HT1080 (cell line): ENCODE measurements at places on chromosomes 7 and 10. TPM values are rescaled to one million over a fixed set of nuclear protein-coding genes. Genes with fewer than 3 reads are reported as not detected.
A peak's percentile ranks its signal among the peaks of the same experiment; 100 is the strongest.

Gene GIMAP1
- total RNA-seq: not detected in 2 replicates

DNA sequence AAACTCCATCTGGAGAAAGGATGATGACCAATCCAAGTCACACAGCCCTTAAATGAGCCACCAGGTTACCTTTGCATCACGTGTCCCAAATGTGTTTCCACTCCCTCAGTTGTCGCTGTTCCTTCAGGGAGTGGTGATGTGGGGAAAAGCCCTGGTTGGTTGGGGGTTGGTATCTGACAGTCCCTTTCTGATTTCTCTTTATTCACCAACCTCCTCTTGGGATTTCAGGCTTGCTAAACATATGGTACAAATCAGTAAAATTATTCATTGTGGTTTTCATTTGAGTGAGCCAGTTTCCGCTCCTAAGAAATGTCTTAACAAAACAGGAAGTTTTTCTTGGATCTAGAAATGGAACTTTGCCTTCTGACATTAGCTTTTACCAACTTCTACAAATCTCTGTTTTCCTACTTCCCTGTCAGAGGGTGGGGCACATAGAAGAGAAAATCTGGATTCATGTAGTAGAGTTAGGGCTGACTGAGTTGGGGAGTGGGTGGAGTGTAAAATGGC is 40.0 kb upstream of the KMT2E start:
- DNase-seq: peak; percentile 94

Gene NEUROG3
- not detected in 2 replicates for total RNA-seq

DNA sequence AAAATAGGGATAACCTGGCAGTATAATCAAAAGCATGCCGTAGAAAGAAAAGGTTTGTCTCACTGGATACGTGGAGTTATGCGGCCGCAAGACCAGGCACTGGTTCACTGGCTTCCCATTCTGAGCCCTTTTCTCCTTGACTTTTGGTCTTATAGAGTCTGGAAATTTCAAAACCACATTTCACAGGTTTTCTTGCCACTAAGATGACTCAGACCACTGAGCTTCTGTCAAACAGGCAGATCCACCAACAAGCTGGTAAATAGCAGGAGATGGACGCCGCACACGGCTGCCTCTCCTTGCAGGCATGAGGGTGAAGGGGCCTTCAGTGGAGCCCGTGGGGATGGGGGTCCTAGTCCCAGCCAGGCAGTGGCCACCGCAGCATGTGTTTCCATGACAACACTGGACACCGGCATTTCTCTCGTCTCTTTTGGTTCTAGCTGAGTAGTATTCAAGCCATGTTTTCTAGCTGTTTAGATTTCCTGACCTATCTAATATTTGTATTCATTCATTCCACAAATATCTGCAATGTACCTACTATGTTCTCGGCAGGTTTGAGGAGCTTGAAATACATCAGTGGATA is 55.5 kb downstream of the KLF6 start:
- DNase-seq: peak; percentile 73

Gene ADAMTS14
- under 0.01 TPM in 1 of 2 replicates, not detected in the other for total RNA-seq

Gene CHN2
- total RNA-seq: not detected in 2 replicates

DNA sequence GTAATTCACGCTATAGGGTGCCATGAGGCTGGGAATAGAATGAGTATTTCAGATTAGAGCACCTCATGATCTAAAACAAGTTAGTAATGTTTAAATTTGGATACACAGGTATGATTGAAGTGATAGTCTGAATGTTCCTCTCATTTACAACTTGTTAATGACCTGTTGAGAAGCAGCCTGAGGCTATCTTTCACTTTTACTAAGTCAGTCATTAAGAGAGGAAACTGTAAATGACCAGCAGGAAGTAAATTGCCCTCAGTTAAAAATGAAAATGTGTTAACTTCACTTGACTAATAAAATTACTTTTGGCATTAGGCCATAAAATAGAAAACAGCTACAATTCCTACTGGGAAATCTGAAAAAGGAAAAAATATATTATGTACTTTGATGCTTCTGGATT is 1042.0 kb downstream of the DNAJB9 start:
- DNase-seq: no peak

GRCh38 chr10:33041783-33042437 is 83.9 kb upstream of the ITGB1 start:
- no peak for DNase-seq

GRCh38 chr10:110076559-110077318 is 69.0 kb downstream of the ADD3 start:
- peak; percentile 85 for DNase-seq

DNA sequence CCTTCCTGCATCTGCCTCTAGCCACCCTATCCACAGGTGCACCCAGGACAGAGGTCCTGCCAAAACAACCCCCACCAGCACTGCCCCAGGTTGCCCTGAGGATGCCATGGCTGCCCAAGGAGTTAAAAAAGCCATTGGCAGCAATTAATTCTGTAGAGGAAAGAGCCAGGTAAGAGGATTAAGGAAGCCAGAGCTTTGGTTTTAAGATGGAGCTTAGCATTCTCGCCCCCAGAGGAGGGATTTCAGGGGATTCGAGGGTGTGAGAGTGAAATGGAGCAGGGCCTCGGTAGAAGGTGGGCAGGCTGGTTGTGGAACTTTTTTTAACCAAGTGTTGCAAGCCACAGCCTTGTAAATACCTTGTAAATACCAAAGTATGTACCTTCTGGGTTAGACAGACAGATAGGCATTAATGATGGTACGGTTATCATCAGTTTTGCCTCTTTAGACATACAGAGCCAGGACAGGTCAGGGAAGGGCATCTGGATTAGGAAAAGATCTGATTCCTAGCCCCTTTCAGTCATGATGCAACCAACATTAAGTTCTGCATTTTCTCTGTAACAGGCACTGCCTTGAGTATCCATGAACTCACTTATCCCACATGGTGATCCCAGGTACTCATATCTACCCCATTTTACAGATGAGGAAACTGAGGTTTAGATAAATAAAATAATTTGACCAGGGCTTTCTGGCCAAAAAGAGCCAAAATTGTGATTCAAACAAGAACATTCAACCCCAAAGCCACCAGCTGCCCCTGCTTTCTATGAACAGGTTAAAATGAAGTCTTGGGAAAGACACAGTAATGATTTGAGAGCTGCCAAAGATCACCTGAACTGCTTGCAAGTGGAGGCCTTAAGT is 120.7 kb upstream of the PPIF start:
- no peak for DNase-seq

Gene GPER1
- 0.84 and 1.8 TPM in 2 replicates for total RNA-seq

- no peak for DNase-seq
Observed at GRCh38 chr7:141014125-141014523, 628 bp downstream of the MRPS33 start.

GRCh38 chr7:69564454-69565417 is 33.5 kb upstream of the AUTS2 start:
- DNase-seq: no peak

GRCh38 chr7:94701555-94701973 is 45.6 kb upstream of the SGCE start:
- DNase-seq: peak; percentile 86

DNA sequence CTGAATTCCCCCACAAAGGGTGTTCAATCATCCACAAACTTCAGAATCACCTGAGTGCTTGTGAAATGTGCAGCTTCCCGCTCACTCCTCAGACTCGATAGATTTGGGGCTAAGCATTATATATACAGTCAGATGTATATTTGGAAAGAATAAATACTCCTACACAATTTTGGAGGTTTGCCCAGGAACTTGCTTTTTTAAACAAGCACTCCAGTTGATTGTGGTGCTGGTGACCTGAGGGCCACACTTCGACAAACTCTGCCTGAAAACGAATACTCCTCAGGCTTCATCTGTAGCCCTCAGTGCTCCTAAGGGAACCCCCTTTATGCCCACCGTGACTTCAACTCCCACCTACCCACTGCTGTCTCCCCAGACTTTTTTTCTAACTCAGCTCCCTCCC is 211.6 kb downstream of the INHBA start:
- no peak for DNase-seq

DNA sequence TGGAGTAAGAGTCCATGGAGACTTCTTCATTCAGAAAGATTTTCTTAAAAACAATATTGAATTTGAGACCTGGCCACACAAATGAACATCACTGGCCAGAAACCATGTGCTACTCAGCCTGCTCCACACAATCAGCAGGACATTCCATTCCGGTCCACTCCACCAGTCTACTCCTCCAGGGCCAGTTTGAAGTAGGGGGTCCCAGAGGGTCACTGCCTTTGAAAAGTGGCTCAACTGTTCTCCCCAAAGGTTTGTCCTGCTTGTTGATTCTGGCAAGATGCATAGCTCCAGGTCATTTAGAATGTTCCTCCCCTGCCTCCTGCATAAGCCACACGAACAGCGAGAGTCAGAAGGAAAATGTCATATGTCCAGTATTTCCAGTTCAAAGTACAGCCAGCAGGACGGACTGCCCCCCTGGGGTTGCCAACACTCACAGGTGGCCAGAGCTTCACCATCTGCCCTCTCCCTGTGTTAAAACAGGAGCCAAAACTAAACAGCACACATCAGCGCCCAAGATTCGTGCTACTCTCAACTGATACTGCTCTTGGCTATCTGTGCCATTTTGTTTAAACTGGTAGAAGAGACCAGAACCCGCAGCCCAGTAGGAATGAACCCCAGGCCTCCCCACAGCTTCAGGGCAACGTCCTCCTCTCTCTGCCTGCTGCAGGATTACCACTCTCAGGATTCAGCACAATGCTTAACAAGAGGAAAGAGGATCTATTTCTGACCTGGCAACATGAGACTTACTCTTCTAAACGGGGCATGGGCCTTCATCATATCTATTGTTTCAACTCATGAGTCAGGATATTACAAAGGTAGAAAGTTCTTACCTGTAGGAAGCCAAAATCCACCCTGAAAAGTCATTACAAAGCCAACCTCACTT is 11.3 kb downstream of the GRB10 start:
- DNase-seq: no peak

GRCh38 chr10:44932517-44933450 is 21.6 kb downstream of the TMEM72 start:
- peak; percentile 66 for DNase-seq

Gene HOXA3
- total RNA-seq: not detected in 2 replicates

Gene SERPINE1
- 179 and 187 TPM in 2 replicates for total RNA-seq

Gene CFAP43
- total RNA-seq: not detected in 2 replicates

DNA sequence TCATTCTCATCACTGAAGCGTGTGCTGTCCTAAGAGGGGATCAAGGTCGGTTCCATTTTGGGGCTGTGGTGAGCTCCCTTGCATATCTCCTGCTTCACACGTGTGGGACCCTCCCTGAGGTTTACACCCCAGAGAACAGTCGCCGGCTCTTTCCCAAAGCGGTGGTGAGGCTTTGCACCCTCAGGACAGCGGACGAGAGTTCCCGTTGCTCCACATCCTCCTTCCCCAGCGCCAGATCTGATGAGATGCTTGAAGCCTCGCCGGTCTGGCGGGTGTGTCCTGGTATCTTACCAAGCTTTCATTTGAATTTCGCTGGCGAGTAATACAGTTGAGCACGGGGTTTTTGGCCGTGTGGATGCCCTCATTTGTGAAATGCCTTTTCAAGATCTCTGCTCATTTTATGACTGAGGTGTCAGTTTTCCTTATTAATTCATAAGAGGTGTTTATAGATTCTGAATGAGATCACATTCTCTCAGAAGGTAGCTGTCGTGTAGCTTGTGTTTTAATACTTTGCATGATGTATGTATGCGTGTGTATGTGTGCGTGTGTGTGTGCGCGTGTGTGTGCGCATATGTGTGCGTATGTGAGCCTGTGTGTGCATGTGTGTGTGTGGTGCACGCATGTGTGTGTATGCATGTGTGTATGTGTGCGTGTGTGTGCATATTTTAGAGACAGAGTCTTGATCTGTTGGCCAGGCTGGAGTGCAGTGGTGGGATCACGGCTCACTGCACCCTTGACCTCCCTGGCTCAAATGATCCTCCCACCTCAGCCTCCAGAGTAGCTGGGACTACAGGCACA is 30.7 kb downstream of the ELFN1 start:
- no peak for DNase-seq

Gene PRLHR
- total RNA-seq: not detected in 2 replicates

DNA sequence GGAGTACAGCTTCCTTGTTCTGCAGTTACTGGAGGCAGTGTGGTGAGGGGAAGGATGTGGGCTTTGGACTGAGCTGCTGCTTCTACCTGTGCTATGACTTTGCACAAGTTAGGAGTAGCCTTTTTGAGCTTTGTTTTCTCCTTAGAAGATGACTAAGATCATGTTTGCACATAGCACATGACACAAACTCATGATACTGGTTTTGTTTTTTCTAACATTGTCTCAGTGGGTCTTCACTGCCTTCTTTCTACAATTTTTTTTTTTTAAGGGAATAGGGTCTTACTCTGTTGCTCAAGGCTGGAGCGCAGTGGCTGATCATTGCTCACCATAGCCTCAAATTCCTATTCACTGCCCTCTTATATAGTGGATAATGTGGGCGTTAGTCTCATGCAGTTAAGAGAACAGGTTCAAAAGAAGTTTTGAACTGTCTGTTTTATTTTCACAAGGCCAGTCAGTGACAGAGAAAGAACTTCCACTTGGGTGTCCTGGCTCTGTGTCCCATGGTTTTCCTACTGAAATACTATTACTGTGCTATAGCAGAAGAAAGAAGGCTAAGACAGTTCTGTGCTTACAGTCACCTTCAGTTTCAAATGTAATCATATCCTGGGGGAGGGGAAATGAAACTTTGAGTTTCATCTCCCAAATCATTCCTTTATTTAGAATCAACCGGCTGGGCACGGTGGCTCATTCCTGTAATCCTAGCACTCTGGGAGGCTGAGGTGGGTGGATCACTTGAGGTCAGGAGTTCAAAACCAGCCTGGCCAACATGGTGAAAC is 72.0 kb downstream of the KAT6B start:
- DNase-seq: peak; percentile 41

DNA sequence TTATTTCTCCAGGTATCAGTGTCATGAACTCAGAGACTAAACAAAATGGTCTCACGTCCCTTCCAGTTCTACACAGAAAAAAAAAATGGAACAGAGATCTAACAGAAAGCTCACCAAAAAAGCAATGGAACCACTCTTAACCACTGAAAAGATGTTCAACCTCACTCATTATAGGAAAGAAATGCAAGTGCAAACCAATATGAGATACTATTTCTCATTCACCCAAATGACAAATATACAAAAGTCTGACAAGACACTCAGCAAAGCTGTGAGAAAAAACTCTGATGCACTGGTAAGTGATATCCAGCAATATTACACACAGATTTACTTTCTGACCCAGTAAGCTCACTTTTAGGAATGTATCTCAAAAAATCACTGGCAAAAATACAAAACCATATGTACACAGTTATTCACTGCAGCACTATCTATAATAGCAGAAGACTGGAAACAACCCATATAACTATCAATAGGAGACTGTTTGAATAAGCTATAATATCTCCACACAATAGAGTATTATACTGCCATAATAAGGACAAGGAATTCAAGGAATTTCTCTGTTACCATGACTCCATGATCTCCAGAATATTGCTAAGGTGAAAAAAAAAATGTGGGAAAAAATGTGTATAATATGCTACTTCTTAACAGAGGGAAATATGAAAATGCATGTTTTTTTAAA is 36.6 kb downstream of the ABI1 start:
- no peak for DNase-seq

- no peak for DNase-seq
Observed at GRCh38 chr7:127986581-127987521, 44.4 kb downstream of the LRRC4 start.

DNA sequence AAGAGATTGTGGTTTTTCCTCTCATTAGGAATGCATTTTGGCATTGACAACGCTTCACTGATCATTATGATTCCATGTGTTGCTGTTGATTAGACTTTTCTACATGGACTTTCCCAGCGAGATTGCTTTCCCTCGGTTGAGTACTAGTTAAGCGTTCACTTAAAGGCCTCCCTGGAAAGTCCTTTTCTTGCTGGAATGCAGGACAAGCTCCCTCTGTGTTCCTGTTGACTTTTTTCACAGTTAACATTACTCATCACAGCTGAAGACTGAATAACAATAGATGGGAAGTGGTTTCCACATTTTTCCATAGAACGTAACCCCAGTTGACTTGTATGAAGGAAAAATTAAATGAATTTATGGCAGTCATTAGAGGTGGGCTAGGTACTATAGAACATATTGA is 2.6 kb upstream of the CAV1 start:
- peak; percentile 92 for DNase-seq
